ENCODE measurements at places on chromosomes 16 and 17. TPM values are rescaled to one million over a fixed set of nuclear protein-coding genes. Genes with fewer than 3 reads are reported as not detected.

Gene MMP25
- 0.25 TPM for polyA plus RNA-seq

Gene DHRS7C
- not detected for polyA plus RNA-seq

Gene EFCAB13
- polyA plus RNA-seq = 4.2 TPM

Gene HID1
- 6.2 TPM for polyA plus RNA-seq

Gene SDR42E2
- not detected for polyA plus RNA-seq

Gene RAB37
- 1.1 TPM for polyA plus RNA-seq

Gene KRT12
- not detected for polyA plus RNA-seq

Gene UMOD
- not detected for polyA plus RNA-seq

Gene CCL2
- polyA plus RNA-seq = 144 TPM

Gene RNF157
- polyA plus RNA-seq = 6.6 TPM

Gene ZG16
- not detected for polyA plus RNA-seq

Gene SMIM22
- not detected for polyA plus RNA-seq

Gene FOXJ1
- polyA plus RNA-seq = 0.21 TPM

Gene PLLP
- polyA plus RNA-seq = 1.9 TPM

Gene TBC1D3I
- 0.23 TPM for polyA plus RNA-seq

Gene MT1E
- polyA plus RNA-seq = not detected

Gene KRTAP2-3
- not detected for polyA plus RNA-seq

Gene MYH2
- not detected for polyA plus RNA-seq

Gene MEFV
- polyA plus RNA-seq = not detected

Measured in A549 (cell line).